ENCODE measurements at places on chromosomes 1 and 21.

- no peak for DNase-seq
These were observed 13.5 kb downstream of the ATP1A2 start for GRCh38 chr1:160129046-160129445.

DNA sequence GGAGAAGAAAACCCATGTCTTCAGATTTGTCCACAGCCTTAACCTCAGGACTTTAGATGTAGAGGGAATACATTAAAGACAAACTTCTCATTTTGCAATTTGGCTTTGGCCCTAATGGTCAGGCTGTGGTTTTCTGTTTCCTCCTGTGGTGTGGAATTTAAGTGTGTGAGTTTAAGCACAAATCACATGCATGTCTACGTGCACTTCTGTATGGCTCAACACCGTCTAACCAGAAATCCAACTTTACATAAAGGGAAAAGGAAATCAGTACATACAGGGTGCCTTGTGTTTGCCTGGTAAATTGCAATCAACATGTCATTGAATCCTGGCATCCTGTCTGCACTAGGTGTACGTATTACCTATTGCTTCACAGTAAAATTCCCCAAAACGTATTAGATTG lies 1.2 kb upstream of the ZNF124 start:
- DNase-seq = no peak

- no peak for DNase-seq
These were observed 37.0 kb downstream of the SLC9A1 start for GRCh38 chr1:27117733-27118439.

GRCh38 chr1:196896355-196896754 lies 8.5 kb downstream of the CFHR4 start:
- DNase-seq = no peak

- DNase-seq = no peak
These were observed 54.3 kb downstream of the ABL2 start for GRCh38 chr1:179175011-179175841.

DNA sequence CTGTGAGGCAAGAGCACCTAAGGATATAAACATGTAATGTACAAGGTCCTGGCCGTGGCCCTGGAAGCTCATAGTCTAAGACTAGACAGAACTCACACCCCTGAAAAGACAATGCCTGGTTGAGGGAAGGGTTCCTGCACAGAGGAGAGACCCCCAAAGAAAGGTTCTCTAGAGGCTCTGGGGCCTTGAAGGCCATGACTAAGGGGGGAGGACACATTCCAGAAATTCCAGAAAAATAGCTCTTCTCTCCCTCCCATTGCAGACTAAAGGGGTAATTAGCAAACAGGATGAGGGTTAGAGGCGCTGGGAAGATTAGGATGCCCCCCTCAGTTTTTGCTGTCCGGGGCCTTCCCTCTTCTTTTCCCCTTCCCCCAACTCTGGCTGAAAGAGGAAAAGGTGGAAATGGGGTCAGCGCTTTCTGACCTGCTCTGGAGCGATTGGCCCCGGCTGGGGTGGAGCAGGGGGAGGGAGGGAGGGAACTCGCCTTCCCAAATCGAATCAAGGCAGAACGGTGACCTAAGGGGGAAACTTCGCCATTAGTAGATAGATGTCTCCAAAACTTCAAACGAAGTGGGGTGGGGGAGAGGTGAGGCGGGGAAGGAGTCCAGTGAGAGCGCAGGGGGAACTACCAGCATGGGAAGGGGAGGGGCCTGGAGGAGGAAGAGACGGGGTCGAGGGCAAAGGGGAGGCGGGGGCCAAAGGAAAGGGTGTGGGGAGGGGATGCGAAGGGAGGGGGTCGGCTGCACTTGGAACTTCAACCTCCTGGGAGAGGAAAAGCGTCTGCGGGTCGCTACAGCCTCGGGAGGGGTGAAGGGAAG lies 11.8 kb downstream of the PAX7 start:
- DNase-seq = no peak

- DNase-seq = no peak
These were observed 13.8 kb upstream of the NASP start for GRCh38 chr1:45569962-45570581.

GRCh38 chr1:159999204-159999603 lies 32.6 kb downstream of the PIGM start:
- no peak for DNase-seq

DNA sequence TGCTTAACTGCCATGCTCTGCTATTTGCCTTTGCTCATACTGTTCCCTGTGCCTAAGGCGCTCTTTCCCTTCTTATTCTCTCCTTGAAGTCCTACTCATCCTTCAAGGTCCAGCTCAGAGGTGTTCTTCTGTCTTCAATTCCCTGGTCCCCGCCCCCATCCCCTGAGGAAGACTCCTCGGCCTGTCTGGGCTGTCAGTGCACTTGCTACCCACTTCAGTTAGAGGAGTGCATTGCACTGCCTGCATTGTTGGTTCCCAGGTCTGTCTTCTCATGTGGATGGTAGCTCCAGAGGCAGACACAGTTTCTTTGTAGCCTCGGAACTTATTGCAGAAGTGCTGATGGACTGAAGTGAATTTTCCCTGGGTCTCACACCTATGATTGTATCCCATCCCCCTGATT lies 194.0 kb downstream of the C1orf94 start:
- DNase-seq = no peak

DNA sequence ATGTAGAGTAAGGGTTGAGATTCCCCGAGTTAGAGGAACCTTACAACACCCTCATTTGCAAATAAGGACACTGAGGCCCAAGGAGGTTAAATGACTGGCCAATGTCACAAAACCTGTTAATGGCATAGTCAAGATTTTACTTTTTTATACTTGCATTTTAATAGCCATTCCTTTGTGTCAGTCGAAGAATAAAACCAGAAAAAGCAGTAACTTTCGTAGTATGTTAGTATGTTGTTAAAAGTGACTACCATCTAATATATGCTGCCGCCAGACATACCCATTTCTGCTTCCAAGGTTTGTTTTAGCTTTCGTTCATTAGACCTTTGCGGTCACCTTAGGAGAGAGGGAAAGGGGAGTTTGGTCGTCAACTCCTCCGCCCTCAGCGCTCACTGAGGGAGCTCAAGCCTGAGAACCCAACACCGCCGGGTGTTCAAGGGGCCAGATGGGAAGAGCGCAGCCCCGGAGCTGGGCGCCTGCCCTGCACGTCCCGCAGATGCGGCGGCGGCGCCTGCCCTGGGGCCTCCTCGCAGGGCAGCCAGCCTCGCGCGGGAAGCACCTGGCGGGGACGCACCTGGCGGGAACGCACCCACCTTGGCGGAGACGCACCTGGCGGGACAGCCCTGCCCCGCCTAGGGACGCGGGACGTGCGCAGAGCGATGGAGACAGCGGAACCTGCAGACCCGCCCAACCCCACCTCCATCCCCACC lies 466 bp downstream of the VPS26C start:
- DNase-seq = no peak

DNA sequence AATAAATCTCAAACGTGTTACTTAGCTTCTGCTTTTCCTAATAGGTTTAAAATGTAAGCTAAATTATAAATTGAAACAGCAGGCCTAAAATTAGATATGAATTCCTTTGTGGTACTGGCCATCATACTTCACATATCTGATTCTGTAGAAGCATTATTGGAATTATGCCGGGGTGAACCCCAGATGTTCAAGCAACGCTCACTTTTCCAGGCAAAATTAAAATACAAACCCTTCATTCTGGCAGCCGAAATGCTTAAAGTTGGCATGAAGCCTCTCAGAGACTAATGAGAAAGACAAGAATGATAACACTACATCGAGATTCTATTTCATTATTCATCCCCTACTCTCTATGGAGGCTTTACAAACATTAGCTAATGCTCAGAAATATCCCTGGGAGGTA lies 1352.7 kb upstream of the ADGRL2 start:
- DNase-seq = no peak

DNA sequence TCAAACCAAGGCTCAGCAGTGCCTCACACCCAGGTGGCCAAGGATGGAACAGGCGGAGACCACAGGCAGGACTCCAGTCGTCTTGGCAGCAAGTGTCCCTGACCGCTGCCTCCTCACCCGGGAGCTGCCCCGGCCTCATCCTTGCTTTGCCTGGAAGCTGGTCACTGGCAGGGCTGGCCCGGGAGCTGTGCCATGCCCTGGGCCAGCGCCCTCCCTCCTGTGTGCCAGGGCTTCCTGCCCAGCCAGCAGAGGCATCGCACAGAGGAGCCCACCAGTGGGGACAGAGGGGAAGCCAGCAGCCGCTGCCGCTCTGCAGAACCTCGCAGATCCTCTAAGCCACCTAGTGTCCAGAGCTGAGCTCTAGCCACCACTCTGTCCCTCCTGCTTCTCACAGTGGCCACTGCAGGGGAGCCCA lies 7.8 kb downstream of the CASZ1 start:
- DNase-seq = peak; percentile 51

GRCh38 chr1:58773406-58773840 lies 10.4 kb downstream of the JUN start:
- no peak for DNase-seq

GRCh38 chr21:26877018-26877417 lies 31.8 kb upstream of the ADAMTS1 start:
- no peak for DNase-seq

DNA sequence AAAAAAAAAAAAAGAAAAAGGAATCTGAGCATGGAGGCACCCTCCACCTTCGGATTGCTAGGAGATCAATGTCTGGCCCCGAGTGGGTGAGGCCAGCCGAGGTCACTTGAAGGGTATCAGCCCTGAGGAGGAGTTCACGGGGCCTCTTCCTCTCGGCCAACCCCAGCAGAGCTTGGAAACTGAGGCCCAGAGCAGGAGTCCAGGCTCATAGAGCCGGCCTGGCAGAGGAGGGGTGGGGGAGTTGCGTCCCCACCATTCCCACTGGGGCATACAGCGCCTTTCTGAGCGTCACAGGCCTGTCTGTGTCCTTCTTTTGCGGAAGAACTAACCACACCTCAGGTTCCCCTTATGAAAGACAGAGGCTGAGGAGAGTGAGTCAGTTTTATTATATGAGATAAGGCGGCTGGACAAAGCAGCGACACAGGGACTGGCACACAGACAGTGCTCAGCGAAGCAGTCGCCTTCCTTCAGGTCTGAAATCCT lies 17.1 kb upstream of the EPHA2 start:
- no peak for DNase-seq

GRCh38 chr1:93143136-93143535 lies 37.1 kb downstream of the TMED5 start:
- DNase-seq = no peak

- DNase-seq = no peak
These were observed 149.9 kb downstream of the CHRM3 start for GRCh38 chr1:239536165-239536849.

DNA sequence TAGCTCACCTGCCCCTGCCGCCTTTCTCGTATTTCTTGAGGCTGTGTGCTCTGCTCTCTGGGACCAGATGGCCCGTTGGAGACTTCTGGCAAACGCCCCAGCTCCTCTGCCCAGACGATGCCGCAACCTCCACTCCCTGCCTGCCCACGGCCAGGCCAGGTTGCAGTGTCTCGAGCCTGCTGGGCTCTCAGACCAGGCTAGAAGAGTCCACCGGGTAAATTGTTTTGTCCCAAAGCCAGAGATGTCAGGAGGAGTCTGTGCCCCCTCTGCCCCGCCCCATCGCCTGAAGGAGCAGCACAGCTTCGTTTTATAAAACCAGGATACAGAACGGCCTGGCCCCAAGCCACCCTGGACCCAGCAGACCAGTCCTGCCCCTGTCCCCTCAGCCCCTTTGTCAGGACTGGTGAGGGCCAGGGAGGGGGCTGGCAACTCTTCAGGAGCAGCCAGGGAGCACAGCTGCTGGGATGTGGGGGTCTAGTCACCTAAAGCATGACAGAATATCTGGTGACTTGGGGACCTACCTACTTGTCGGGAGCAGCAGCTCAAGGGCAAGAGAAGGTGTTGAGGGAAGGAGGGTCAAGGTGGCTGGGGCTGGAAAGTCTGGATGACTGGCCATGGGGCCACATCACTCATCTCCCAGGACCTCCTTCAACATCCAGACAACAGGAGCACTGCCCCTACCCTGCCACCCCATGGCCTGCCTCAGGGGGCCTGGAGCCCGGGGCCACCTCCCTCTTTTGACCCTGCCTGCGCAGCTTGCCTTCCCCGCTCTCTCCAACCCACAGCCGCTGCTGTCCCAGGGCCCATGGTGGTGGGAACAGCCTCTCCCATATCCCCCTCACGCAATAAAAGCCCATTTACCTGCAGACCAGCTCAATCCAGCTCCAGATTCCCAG lies 33.9 kb upstream of the LBR start:
- DNase-seq = no peak

- no peak for DNase-seq
These were observed 33.3 kb downstream of the FOXD2 start for GRCh38 chr1:47471163-47471562.

- no peak for DNase-seq
These were observed 18.9 kb downstream of the EPB41 start for GRCh38 chr1:28933277-28933676.

- DNase-seq = no peak
These were observed 454.8 kb upstream of the ADAMTS5 start for GRCh38 chr21:27421654-27422053.

DNA sequence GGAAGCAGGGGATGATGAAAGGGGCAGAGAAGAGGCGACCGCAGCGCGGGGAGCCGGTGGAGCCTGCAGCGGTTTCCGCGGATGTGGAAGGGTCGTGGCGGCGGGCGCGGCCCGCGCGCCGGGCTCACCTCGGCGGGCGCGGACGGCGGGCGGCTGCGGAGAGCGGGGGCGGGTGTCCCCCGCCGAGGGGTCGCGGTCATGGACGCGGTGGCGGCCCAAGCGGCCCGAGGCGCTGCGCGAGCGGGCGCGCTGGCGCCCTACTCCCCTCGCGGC lies 572 bp downstream of the LPGAT1 start:
- no peak for DNase-seq

GRCh38 chr1:18823438-18823837 lies 36.0 kb downstream of the TAS1R2 start:
- DNase-seq = no peak

- no peak for DNase-seq
These were observed 13.3 kb upstream of the EPHA8 start for GRCh38 chr1:22550021-22550420.

GRCh38 chr1:18883636-18884418 lies 18.5 kb downstream of the ALDH4A1 start:
- peak; percentile 61 for DNase-seq

DNA sequence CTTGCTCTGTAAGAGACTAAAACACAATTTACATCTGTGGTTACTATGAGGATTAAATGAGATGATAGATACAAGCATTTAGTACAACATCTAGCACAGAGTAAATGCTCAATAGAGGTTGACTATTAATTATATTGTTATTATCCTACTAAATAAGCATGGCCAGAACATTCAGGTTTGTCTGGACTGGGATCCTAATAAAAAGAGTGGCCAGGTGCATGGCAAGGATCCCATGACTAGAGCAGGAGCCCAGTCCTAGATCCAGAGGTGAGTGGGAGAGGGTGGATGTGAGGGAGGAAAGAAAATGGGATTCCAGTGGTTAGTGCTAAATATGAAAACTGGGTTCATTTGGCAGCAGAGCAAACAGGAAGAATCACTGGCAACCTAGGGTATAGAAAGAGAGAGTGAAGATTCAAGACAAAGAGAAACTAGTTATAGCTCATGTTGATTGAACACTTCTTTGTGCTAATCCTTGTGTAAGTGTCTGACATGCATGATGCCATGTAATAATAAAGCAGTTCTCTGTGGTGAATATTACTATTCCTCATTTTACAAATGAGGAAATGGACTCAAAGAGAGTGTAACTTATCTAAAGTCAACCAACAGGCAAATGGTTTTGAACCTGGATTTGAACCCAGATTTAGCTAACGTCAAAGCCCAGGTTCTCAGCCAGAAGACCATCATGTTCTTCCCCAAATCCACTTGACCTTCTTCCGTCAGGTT lies 71.1 kb upstream of the FGGY start:
- DNase-seq = no peak

All from 8988T (cell line).